ENCODE measurements at places on chromosomes 2 and 18.

- DNase-seq, result no peak
Measured at GRCh38 chr18:50507120-50507590, 52.7 kb upstream of the MAPK4 start.

GRCh38 chr18:41613003-41613609, 341.9 kb upstream of the PIK3C3 start:
- no peak for DNase-seq

DNA sequence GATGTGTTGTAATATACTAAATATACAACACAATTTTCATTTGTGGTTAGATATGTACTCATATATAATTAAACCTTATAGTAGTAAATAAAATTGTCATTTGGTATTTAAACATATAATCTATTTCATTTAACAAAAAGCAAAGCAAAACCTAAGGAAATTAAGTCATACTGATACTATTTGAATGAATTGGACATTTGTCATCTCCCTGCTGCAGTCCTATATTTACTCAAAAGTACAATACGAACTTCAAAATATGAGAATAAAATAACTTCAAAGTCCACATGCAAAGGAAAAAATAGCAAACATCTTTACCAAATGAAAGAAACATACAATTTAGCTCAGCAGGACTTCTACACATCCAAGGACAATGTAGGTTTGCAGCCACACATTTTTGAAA, 11.8 kb upstream of the HAT1 start:
- no peak for DNase-seq

GRCh38 chr2:176111309-176111663, 4.2 kb downstream of the HOXD11 start:
- DNase-seq, result no peak

- DNase-seq, result no peak
Measured at GRCh38 chr2:221314786-221315185, 257.3 kb downstream of the EPHA4 start.

DNA sequence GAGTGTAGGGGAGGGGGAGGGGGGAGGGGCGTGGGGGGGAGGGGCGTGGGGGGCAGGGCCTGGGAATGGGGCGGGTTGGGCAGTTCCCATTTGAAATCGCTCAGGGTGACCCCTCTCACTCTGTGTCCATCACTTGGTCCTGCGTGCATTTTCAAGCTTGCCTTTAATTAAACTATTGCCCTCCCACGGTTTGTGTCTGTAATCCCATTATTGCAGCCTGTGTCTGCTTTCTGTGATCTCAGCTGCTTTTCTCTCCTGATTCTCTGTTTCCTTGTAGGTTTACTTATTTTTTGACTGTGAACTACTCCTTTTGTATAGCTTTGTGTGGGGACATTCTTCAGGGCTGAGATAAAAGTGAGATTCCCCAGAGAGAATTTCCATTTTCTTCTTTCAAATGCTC, 1.3 kb downstream of the DCDC2C start:
- DNase-seq, result no peak

DNA sequence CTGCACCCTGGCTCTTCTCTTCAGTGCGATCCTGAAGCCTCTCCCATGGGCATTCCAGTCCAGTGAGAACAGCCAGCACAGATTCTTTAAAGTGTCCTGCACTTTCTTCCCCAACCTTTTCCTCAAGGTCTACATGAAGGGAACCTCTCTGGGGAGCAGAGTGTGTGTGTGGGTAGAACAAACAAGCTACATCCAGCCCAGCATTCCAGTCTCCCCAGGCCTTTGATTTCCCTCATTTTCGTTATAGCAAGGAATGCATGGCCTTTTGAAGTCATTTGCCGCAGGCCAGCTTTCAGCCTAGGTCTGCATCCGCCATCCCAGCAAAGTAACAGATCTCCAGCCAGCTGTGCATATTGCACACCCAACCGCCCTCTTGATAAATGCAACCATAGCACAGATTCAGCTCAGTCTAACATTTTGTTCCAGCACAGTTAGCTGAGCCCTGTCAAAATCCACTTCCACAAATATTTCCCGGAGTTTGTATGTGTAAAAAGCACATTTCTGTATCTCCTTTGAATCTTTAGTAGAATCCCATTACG, 44.6 kb downstream of the CD8B2 start:
- no peak for DNase-seq

GRCh38 chr2:135586148-135586547, 54.9 kb downstream of the R3HDM1 start:
- DNase-seq, result no peak

- DNase-seq, result no peak
Measured at GRCh38 chr18:3839581-3839981, 389.6 kb downstream of the TGIF1 start.

- DNase-seq, result no peak
Measured at GRCh38 chr2:96260387-96261260, 5.2 kb downstream of the TMEM127 start.

GRCh38 chr2:73156539-73157124, 43.9 kb upstream of the RAB11FIP5 start:
- DNase-seq, result no peak

DNA sequence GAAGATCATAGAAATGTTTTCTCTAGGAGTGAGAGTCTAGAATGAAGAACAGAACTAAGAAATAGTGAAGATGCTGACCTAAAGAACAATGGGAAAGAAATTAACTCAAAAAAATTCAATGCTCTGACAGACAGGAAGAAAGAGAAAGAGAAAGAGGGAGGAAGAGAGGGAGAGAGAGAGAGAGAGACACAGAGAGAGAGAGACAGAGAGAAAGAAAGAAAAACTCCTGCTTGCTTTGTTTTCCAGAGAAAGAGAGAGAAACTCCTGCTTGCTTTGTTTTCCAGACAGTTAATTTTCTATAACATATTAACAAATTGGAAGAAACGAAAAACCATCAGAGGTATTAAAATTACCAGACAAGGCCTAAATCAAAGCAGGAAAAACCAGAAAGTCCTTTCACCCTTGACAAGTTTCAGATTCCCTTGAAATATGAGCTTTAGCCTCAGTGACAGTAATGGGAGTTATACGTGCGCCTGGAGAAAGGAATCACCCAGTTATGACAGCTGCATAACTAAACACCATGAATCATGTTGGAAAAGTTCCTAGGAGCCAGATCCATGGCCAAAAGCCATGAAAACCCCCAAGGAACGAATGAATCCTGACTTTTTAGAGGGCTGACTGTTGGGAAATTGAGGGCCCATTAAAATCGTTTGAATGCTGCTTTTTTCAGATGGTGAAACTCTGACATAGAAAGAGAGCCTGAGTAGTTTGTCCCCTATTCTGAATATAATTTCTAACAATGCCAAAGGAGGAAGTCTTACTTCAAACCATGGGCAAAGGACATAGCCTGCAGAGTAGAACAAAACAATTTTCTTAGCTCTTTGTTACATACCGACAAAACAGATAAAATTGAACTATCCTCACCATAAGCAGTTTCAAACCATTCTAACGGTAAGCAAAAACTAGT, 228.6 kb upstream of the CHST9 start:
- DNase-seq, result no peak

DNA sequence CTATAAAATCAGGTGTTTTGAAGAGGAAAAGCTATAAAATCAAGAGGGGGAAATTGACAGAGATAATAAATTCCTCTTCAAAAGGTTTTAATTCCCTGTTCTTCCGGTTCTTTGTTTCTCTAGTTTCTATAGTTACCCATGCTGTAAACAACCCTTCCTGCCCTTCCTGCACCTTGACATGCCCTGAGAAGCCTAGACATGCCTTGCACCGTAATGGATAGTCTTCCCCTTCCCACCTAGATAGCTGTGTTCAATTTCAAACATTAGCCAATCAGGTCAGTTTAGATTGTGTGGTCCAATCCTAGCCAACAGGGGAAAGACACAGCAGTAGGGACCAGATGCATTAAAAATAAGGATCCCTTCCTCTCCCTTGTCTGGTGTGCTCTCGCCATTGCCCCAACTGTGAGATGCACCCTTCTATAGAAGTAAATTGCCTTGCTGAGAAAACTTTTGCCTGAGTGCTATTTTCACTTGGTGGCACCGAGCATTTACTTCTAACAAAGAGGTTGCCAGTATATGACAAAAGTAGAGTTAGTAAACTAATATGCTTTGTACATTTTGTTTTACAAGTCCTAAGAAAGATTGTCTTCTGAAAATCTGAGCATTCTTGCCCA, 27.1 kb downstream of the SULT1C4 start:
- no peak for DNase-seq

DNA sequence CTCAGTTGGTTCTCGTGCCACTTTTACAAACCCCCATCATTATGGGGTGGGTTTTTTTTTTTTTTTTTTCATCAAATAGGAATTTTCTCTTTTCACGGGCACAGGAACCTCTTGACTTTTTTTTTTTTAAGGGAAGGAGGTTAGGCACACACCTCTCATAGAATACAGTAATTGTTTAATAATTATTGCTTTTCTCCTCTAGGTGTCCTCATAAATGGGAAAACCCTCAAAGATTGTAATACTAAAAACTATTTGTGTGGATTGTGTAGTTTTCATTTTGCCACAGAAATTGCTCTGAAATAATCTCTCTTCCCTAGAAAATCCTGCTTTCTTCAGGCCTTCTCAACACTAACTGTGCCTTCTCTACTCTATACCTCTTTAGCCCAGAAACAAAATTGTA, 147.3 kb downstream of the GREB1L start:
- DNase-seq, result no peak

- DNase-seq, result no peak
Measured at GRCh38 chr2:180366481-180366880, 359.4 kb upstream of the CWC22 start.

DNA sequence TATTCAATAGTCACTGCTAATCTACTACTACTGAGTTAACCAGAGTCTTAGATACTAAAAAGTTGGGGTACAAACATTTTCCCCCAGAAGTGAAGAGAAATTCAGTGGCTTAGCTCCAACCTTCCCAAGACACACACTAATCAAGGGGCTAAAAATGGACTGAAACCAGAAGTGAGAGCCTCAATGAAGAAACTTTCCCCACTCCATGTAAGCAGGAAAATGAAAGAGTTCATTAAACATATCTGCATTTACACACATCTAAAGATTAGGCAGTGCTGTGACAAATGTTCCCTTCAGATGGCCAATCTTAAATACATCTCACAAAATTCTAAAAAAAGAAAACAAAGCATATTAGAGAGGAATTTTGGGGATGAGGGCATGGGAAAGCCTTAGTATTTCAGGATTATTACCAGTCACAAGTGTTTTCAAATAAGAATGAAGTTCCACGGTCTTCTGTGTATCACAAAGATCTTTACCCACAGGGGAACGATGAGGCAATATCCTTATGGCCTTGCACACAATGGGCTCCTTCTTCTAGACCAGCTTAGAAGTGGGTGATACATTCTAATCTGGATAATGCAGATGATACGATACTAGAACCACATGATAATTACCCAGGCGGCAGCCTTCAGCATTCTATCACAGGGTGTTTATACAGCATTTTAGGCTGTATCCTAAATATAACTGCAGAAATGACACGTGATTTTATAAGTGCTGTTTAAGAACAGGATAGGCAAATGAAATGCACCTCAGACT, 17.1 kb downstream of the ANKRD44 start:
- no peak for DNase-seq

GRCh38 chr2:172279813-172280212, 147.6 kb upstream of the ITGA6 start:
- no peak for DNase-seq

- DNase-seq, result no peak
Measured at GRCh38 chr2:149018981-149019380, 19.5 kb upstream of the LYPD6B start.

GRCh38 chr2:217834057-217834620, 168.7 kb downstream of the TNS1 start:
- DNase-seq, result no peak

DNA sequence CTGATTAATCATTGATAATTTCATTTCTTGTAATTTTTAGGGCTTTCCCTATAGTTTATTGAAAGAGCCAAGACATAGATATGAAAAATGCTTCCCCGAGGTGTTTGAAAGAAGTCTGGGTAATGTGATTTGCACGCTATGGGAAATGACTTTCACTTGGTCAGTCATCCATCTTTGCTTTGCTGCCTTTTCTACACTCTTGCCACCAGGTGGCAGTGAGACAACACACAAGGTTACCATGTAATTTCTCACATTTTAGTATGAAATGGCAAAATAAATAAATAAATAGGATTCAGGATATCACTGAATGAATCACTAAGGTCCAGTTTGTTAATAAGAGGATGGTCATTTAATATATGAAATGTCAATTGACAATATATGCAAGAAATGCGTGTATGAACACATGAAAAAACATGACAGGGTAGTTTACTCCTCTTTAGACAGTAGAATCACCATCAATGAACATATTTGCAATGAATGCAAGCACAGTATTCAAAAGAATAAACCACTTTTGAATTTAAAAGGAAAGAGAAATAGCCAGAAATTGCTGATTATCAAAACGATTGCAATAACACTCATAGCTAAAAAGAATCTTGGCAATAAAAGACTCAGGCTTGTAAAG, 52.2 kb upstream of the KCNH7 start:
- no peak for DNase-seq

DNA sequence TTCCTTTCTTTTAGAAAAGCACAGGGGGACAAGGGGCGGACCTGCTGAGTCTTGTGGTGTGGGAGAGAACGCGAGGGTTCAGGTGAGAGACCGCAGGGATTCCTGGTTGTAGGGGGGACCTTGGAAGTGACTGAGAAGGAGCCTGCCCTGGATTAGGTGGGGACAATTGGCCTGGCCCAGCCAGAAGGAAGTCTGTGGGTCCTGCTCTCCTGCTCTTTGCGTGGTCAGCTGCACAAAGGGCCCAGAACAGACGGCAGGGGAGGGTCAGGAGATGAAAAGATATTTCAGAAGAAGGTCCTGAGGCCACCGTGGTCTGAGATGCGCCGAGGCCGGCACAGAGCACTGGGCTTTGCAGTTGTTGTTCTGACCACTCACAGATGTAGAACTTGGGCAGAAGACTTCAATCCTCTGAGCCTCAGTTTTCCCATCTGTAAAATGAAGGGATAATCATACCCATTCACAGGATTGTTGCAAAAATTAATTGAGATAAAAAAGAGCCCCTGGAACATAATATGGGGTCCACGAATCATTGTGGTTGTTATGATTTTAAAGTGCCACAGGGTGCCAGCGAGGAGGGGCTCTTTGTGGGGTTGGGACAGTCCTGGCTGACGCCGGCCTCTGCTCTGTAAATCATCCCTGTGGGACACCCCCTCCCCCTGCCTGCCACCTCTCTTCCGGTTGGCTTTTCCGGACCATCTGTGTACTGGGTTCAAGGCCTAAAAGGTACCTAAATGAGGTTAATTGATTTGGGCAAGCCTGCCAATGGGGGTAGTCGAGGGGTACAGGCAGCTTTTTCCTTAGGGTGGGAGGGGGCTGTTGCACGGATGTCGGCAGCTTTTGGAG, 1.8 kb downstream of the LPIN1 start:
- no peak for DNase-seq

GRCh38 chr2:73268830-73269685, 15.2 kb downstream of the FBXO41 start:
- peak; percentile 77 for DNase-seq

GRCh38 chr18:76314496-76314895, 180.5 kb downstream of the ZNF516 start:
- DNase-seq, result no peak

GRCh38 chr2:143083636-143084035, 45.6 kb upstream of the ARHGAP15 start:
- DNase-seq, result no peak

DNA sequence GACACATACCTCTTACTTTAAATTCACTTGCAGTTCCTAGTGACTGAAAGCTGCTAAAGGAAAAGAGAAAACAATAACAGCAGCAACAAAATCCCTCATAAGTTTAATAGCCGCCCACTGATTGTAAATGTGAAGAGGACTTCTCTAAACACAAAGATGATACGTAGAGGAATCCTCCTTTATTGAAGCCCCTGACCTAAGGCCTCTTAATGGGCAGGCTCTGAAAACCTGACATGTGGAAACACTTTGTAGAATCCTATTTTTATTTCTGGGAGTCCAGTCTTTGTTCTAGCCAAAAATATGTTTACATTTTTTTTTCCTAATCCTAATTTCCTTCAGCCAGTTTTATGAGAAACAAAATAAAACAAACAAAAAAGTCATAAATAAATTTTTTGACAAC, 1277.7 kb upstream of the CELF4 start:
- no peak for DNase-seq

Data from stimulated activated naive CD4-positive, alpha-beta T cell (primary cell).